ENCODE measurements at places on chromosomes 11 and 22.

- DNase-seq = no peak
Observed at GRCh38 chr22:39947220-39948216, 12.7 kb upstream of the TMA7B start.

DNA sequence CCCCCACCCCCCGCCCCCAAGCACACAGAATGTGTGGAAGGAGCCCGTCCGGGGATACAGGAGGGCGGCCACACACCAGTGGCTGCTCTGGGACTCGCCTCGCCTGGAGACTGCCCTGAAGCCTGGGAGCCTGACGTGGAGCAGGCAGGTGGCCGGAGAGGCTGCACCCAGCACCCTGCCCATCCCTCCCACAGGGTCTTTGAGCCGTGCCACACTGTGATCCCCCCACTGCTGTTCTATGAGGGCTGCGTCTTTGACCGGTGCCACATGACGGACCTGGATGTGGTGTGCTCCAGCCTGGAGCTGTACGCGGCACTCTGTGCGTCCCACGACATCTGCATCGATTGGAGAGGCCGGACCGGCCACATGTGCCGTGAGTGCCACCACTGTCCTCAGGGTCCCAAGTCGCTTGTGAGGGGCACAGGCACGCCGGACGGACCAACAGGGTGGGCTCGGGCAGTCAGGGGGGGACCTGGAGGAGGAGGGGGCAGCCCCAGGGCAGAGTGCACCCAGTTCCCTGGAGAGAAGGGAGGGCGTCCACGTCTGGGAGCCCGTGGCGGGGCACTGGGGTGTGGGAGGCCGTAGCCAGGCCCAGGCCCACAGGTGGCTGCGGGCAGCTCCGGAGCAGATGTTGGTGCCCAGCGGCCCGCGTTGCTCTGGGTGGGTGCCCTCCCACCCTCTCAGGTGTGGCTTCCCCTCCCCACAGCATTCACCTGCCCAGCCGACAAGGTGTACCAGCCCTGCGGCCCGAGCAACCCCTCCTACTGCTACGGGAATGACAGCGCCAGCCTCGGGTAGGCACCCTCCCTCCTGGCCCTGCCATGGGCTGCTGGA is 27.0 kb upstream of the MUC5B start:
- DNase-seq = no peak

DNA sequence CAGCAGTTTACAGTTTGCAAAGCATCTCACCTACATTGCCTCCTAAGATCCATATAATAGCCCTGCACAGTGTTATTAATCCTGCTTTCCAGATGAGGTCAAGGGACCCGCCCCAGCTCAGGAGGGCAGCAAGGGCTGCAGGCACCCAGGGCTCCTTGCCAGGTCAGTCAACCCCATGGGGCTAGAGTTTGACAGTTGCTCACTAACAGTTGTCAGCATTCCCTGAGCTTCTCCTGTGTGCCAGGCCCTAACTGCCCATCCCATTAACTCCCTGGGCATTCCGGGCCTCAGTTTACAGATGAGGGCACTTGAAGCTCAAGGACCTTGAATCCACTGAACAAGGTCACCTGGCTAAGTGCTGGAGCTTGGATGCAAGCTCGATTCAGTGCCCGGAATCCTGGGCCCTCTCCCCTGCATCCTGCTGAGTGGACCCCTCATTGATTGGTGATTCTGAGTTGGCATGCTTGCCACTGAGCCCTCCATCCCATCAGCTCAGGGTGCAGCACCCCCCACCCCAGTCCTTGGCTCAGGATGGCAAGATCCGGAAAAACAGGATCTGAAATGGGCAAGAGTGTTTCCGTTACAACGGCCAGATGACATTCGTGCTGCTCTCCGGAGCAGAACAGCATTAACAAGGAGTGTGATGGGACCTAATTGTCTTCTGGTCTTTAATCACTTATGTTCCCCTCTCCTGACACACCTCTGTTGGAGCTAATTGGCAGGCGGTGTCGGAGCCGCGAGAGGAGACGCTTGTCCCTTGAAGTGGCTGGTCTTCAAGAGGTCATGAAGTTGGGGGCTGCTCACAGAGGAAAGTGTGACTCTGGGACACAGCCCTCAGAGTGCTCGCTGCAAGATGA is 87.4 kb upstream of the SHISAL1 start:
- DNase-seq = no peak

GRCh38 chr11:106425819-106426218 is 348.4 kb downstream of the AASDHPPT start:
- DNase-seq = no peak

DNA sequence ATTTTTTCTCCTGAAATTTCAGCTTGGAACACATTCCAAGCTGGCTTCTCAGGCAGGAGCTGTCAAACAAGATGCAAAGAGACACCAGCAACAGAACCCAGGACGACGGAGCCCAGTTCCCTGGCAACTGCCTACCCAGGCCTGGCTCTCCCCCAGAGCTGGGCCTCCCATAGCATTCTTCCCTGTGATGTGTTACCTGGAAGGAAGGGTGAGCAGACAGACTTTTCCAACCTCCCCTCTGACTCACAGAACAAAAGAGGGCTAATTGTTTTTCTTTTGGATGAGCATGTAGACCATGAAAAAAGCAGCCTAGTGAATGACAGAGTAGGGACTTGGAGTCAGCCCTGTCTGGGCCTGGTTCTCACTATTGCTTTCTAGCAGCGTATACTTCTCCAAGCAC is 55.3 kb upstream of the BMAL1 start:
- no peak for DNase-seq

DNA sequence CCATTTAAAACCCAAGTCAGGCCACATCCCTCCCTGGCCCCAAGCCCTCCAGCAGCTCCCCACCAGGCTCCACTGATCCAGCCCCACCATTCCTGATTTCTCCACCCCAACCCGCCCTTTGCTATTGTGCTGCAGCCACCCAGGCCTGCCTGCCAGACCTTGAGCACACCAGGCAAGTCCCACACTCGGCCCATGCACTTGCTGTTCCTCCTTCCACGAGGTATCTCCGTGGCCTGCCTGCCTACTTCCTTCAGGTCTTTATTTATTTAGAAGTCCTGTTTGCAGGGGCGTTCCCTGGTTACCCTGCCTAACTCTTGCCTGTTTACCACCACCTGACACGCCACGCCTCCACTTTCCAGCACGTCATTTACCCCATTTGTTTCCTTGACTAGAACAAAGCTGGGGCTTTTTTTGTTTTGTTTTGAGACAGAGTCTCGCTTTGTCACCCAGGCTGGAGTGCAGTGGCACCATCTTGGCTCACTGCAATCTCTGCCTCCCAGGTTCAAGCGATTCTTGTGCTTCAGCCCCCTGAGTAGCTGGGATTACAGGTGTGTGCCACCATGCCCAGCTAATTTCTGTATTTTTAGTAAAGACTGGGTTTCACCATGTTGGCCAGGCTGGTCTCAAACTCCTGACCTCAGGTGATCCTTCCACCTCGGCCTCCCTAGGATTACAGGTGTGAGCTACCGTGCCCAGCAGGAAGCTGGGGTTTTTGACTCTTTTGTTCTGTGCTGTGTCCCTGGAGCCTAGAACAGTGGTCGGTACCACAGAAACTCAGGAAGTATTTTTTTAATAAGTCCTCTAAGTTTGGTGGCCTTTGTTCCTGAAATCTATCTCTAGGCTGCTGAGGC is 6.7 kb downstream of the CENPM start:
- no peak for DNase-seq

DNA sequence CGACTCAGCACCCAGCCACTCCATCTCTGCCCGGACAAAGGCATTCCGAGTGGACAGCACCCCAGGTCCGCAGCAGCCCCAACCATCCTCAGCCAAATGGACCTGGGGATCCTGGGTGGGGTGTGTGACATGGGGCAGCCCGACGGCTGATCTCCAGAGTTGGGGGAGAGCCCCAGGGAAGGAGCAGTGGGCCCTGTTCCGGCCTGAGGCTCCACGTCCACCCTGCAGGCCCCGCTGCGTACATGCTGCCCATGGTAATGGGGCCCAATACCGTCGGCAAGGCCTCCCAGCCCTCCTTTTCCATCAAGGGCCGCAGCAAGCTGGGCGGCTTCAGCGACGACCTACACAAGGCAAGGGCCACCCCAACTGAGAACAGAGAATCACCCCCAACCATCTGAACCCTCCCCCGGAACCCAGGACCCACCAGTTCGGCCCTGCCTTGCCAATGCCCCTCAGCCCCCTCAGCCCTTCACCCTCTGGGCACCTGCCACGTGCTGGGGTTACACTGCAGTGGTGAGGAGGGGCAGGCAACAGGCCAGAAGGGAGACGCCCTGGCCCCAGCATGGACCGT is 5.4 kb downstream of the SCGB1C1 start:
- DNase-seq = no peak

DNA sequence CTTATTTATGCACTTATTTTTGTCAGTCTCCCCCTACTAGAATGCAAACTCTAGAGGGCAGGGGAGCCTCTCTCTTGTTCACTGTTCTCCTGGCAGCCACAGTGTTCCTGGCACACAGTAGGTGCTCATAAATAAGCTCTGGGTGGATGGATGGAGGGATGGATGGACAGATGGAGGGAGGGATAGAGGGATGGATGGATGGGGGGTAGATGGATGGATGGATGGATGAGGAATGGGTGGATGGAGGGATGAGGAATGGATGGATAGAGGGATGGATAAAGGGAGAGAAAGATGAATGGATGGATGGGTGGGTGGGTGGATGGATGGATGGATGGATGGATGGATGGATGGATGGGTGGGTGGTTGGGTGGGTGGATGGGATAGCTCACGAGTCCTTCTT is 13.5 kb downstream of the PVALB start:
- no peak for DNase-seq

DNA sequence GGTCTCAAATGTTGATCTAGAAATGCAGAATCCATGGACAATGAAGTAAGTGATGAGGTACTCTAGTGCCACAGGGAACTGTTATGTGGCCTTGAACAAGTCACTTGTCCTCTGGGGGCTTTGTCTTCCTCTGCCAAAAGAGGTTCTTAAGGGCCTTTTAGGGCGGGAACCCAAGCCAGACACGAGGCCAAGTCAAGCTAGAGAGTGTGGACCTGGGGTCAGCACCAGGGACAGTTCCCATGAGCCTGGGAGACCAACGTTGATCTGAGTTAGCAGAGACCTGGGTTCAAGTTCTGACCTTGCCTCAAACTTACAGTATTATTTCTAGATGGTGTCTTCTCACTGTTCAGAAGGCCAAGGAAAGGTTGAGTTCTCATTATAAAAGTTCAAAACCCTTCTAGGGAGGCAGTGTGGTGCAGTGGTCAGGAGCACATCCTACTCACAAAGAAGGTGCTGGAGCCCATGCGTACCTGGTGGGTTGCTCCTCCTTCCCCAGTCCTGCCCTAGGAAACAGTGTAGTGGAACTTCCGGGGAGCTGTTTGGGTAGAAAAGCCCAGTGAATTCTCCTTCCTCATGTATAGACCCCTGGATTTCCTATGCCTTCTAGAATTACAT is 121.5 kb downstream of the CHST1 start:
- peak; percentile 4 for DNase-seq

GRCh38 chr22:30605449-30606110 is 1.4 kb upstream of the TCN2 start:
- peak; percentile 66 for DNase-seq

- no peak for DNase-seq
Observed at GRCh38 chr11:67375320-67376055, 2.1 kb upstream of the CLCF1 start.

GRCh38 chr22:22085702-22086500 is 103.3 kb upstream of the TOP3B start:
- no peak for DNase-seq

GRCh38 chr11:131235328-131236298 is 134.8 kb upstream of the NTM start:
- DNase-seq = no peak

DNA sequence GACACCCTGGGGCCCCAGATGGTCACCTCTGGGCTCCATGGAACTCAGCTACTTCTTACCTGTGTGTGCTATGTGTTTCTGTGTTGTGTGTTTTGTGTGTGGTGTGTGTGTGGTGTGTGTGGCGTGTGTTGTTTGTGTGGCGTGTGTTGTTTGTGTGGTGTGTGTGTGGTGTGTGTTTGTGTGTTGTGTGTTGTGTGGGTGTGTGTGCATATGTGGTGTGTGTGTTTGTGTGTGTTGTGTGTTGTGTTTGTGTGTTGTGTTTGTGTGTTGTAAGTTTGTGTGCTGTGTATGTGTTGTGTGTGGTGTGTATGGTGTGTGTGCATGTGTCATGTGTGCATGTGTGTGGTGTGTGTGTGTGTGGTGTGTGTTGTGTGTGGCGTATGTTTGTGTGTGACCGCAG is 3.8 kb upstream of the WNT7B start:
- DNase-seq = no peak

DNA sequence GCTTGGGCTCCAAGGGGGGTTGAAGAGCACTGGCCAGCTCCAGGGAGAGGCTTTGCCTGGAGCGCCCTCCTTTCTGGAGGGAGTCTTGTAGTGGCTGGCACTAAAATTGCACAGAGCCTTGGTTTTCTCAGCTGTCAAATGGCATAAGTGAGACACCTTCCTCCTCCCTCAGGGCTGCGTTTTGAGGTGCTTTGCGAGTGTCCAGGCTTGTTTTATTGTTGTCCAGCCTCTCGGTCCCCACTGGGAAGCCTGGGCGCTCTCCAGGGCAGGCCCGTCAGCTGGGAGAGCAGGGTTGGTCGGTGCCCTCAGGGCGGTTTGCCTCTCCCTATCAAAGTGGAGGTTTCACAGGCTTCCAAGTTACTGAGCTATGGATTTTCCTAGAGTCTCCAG is 149.3 kb upstream of the B3GAT1 start:
- no peak for DNase-seq

DNA sequence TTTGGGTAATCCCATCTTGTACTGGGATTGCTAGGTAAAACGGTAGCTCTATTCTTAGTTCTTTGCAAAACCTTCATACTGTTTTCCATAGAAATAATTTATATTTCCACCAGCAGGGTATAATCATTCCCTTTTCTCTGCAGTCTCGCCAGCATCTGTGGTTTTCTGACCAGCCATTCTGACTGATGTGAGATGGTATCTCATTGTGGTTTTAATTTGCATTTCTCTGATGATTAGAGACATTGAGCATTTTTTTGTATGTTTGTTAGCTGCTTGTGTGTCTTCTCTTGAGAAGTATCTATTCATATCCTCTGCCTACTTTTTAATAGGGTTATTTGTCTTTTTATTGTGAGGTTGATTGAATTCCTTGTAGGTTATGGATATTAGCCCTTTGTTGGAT is 220.9 kb downstream of the PGR start:
- no peak for DNase-seq

GRCh38 chr11:129252621-129253020 is 60.5 kb upstream of the ARHGAP32 start:
- DNase-seq = no peak

- DNase-seq = no peak
Observed at GRCh38 chr11:64357446-64357845, 1.5 kb upstream of the RPS6KA4 start.

All from endothelial cell of umbilical vein (primary cell).